NCI-H1436 treated with DMSO at 0.1 percent for 48 hours (cell line): ENCODE measurements at places on chromosomes 1 and 21.

DNA sequence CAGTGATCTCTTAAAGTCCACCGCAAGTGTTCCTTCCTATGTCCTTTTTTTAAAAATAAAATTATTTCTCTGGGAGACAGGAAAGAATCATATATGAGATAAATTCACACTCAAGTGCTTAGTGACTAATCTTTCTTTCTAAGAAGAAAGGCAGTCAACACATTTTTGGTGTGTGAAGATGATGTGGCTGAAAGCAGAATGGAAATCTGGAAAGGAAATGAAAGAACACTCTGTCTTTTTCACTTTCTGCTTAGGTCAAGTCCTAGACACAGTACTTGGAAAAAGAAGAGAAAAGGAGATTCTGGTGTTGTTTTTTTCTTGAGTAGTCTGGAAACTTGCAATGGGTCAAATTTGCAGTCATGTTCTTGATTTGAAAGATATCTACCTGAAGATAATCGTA is 45.5 kb upstream of the PRRX1 start:
- DNase-seq: no peak

- no peak for DNase-seq
These were observed 170.3 kb downstream of the ZC3H11B start for GRCh38 chr1:219442611-219443061.

DNA sequence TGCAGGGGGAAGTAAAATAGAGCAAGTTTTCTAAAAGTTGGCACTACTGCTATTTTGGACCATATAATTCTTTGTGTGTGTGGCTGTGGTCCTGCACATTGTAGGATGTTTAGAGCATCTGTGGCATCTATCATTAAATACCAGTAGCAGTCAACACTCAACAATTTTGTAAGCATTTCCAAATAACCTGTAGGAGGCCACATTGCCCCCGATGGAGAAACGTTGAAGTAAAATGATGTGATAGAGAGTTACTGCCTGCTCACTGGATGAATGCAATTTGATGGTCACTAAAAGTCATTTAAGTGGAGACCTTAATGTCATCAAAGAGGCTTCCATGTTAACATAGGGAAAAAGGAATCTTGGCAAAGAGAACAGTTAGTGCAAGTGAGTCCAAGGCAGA is 560.8 kb downstream of the NEGR1 start:
- no peak for DNase-seq

- no peak for DNase-seq
These were observed 2.8 kb downstream of the RHBDL2 start for GRCh38 chr1:38938722-38939260.

GRCh38 chr1:221816899-221817298 is 75.0 kb upstream of the DUSP10 start:
- no peak for DNase-seq
